Eye (tissue), 1 donor: ENCODE measurements at places on chromosomes 7 and 10.

DNA sequence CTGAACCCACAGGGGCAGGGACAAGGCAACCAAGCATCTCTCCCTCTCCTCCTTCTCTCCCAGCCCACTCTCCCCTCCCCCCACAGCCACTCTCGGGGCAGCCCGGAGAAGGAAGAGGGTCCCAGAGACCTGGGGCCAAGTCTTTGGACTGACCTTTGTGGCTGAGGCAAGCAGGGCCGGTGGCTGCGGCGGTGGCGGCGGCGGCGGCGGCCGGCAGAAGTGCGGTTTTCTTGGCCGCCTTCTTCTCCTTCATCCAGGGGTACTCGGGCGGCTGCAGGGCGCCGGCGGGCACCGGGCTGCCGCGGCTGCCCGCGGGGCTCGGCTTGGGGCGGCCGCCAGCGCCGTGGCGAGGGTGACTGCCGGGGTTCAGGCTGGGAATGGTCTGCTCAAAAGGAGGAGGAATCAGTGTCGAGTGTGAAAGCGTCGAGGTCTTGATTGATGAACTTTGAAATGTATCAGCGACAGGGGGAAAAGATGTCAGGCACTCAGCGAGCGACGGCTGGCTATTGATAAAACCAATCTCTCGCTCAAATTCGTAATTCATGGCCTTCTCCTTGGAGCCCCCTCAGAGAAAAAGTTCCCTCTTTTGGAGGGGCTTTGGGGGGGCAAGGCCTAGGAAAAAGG, 414 bp downstream of the HOXA2 start:
- no peak for DNase-seq

DNA sequence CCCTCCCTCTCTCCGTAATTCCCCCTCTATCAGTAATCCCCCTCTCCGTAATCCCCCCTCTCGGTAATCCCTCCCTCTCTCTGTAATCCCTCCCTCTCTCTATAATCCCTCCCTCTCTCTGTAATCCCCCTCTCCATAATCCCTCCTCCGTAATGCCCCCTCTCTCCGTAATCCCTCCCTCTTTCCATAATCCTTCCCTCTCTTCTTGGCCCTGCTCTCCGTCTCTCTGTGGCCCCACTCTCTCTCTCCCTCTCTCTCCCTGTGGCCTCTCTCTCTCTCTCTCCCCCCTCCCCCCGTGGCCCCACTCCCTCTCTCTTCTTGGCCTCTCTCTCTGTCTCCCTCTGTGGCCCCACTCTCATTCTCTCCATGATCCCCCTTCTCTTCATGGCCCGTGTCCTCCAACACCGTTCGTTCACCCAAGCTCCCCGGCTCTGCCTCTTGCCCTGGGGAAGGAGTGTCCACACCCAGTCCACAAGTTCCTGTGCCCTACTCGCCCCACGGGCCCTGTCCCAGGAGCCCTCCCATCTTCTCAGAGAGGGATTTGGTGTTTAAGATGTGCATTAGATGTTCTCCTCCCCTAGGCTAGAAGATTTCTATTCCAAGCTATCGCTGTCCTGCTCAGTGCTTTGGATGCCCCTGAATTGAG, 19.8 kb downstream of the SHH start:
- DNase-seq: no peak

DNA sequence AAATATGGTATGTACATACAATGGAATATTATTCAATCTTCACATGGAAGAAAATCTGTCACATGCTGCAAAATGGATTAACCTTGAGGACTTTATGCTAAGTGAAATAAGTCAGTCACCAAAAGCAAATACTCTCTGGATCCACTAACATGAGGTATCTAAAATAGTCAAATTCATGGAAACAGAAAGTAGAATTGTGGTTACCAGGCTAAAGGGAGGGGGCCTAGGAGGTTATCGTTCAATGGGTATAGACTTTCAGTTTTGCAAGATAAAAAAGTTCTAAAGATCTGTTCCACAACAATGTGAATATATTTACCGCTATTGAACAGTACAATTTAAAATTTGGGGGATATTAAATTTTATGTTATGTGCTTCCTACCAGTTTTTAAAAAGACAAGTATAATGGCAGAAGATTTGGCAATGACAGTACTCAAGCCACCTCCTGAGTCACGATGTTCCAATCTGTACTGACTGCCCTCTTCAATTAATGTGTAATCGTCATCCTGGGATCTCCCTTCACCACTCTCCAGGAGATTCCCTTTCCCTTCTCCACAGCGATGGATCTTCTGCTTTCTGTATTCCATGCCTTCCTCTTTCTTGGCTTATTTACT, 32.3 kb upstream of the IL6 start:
- DNase-seq: no peak

GRCh38 chr7:25752154-25752553, 399.8 kb upstream of the NFE2L3 start:
- no peak for DNase-seq

GRCh38 chr7:136102881-136103280, 125.7 kb upstream of the MTPN start:
- DNase-seq: no peak

- DNase-seq: no peak
Measured at GRCh38 chr10:14309593-14309992, 21.1 kb downstream of the FRMD4A start.

GRCh38 chr10:18483516-18484186, 167.7 kb downstream of the NSUN6 start:
- DNase-seq: no peak

- no peak for DNase-seq
Measured at GRCh38 chr7:117950601-117951260, 77.5 kb upstream of the CTTNBP2 start.

DNA sequence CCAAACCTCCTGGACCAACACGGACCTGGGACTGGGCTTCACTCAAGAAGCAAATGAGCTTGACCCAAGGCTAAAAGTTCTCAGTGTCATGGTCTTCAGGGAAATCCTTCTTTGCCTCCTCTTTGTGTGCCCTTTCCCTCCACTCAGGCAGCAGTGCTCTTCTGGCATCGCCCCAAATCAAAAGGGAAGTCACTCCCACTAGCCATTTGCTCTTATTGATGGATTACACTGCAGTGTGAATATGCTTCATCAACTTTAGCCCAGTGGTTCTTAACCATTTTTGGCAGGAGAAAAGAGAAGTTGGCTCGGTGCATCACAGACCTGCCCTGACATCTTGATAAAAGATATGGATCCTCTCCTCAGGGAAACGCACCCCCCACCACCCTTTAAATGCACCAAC, 19.2 kb upstream of the IKZF1 start:
- DNase-seq: no peak

DNA sequence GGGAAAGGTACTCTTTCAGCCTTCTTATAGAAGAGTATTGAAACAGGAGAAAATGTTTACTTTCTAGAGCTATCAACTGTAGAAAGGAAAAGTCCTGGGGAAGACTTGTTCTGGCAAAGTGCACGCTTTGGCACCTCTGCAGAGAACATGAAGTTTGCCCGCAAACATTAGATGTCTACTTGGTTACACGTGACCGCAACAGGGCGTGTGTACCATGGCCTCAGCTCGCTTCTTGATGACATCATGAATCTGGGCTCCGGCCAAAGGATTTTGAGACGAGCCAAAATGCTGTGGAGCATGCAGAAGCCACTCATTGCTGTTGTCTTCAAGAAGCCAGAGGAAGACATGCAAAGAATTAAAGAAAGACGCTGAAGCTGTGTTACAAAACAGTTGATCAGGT, 8.6 kb upstream of the TAS2R60 start:
- DNase-seq: peak; percentile 27

- no peak for DNase-seq
Measured at GRCh38 chr7:75771224-75771623, 787 bp downstream of the CCL26 start.

DNA sequence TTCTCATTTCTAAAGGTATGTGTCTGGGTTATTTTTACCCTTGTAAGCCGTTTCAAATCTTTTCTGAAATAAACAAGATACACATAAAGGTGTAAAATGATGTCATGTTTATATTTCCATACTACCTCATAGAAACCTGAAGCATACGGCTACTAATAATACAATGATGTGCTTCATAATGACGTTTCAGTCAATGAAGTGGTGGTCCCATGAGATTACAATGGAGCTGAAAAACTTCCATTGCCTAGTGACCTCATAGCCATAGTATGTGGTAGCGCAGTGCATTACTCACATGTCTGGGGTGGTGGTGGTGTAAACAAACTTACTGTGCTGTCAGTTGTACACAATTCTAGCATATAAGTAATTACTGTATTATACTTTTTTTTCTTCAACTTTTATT, 24.9 kb downstream of the EPDR1 start:
- DNase-seq: no peak

- no peak for DNase-seq
Measured at GRCh38 chr10:63376560-63377304, 89.0 kb downstream of the JMJD1C start.

GRCh38 chr7:143316492-143316891, 581 bp downstream of the CLCN1 start:
- no peak for DNase-seq

- no peak for DNase-seq
Measured at GRCh38 chr10:28951484-28951883, 274.2 kb downstream of the BAMBI start.

- no peak for DNase-seq
Measured at GRCh38 chr10:70649526-70649925, 22.8 kb upstream of the ADAMTS14 start.

DNA sequence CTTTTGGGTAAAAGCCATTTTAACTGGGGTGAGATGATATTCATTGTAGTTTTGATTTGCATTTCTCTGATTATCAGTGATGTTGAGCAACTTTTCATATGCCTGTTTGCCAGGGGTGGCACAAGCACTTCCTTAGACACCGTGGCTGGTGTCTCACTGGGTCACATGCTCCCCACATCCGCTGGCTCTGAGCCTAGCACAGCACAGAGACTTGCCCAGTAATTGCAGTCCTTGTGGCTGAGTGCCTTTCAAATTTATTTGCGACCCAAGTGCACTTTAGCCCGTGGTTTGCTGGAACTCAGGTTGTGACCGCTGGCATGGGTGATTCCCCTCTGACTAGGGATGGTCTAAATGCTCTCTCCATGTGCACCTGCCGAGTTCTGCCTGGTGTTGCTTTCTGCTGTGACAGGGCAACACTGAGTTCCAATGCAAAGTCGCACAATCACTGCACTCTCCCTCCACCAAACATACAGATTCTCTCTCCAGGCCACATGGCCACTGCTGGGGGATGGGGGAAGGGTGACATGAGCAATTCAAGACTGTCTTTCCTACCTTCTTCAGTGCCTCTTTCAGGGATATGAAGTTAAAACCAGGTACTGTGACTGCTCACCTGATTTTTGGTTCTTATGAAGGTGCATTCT, 66.5 kb downstream of the ZNF277 start:
- no peak for DNase-seq

DNA sequence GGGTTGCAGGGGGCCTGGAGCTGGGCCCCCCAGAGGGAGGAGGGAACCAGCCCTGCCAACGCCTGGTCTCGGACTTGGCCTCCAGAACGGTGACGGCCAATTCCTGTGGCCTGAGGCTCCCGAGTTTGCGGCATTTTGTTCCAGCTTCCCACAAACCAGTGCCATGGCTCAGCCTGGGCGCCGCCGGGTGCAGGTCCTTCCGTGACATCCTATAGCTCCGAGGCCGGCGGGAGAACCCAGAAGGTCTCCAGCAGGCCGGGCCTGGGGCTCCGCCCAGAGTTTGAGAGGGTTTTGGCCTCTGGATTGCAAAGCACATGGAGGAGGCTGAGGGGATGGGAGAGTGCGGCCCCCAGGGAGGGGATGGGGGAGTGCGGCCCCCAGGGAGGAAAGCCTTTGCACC, 92.6 kb downstream of the UNCX start:
- no peak for DNase-seq

- DNase-seq: no peak
Measured at GRCh38 chr10:8013006-8013405, 41.5 kb upstream of the GATA3 start.

- no peak for DNase-seq
Measured at GRCh38 chr10:62869958-62870357, 53.8 kb upstream of the EGR2 start.

DNA sequence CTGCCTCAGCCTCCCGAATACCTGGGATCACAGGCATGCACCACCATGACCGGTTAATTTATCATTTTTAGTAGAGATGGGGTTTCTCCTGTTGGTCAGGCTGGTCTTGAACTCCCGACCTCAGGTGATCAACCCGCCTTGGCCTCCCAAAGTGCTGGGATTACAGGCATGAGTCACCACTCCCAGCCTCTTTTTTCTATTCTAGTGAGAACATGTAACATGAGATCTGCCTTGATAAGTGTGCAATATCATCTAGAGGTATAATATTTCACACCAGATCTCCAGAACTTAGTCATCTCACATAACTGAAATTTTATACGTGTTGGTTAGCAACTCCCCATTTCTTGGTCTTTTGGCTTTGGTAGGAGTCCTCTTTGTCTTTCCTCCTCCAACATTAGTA, 656.9 kb downstream of the CNTNAP2 start:
- DNase-seq: no peak

- DNase-seq: no peak
Measured at GRCh38 chr7:117278040-117278439, 44.8 kb downstream of the WNT2 start.

GRCh38 chr10:25999295-25999981, 65.4 kb downstream of the MYO3A start:
- DNase-seq: no peak

GRCh38 chr7:120445276-120445675, 172.3 kb downstream of the KCND2 start:
- DNase-seq: no peak

GRCh38 chr10:62744136-62744535, 60.4 kb upstream of the ADO start:
- DNase-seq: no peak

DNA sequence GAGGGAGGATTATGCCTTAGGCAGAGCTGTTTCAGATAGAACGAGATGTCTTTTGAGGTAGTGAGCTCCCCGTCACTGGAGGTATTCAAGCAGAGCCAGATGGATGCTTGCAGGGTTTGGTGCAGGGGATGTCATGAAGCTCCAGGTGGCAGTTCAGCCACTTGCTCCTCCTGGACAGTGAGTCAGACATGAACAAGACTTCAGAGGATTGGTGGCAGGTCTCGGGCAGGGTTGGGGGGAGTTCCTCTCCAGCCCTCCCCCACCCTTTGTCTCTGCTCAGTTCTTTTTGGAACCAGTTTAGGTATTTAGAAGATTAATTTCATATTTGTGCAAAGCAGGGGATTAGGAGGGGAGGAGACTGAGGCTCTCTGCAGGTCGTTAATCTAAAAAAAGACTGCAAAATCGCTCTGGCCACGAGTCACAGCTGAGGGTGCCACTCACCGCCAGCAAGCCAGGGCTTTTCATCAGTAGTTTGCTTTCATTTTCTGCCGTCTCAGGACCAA, 21.5 kb upstream of the MYL10 start:
- DNase-seq: peak; percentile 41

GRCh38 chr7:22438994-22439393, 61.0 kb downstream of the STEAP1B start:
- no peak for DNase-seq
